ENCODE measurements at places on chromosomes 1 and 21.
A peak's percentile ranks its signal among the peaks of the same experiment; 100 is the strongest.

DNA sequence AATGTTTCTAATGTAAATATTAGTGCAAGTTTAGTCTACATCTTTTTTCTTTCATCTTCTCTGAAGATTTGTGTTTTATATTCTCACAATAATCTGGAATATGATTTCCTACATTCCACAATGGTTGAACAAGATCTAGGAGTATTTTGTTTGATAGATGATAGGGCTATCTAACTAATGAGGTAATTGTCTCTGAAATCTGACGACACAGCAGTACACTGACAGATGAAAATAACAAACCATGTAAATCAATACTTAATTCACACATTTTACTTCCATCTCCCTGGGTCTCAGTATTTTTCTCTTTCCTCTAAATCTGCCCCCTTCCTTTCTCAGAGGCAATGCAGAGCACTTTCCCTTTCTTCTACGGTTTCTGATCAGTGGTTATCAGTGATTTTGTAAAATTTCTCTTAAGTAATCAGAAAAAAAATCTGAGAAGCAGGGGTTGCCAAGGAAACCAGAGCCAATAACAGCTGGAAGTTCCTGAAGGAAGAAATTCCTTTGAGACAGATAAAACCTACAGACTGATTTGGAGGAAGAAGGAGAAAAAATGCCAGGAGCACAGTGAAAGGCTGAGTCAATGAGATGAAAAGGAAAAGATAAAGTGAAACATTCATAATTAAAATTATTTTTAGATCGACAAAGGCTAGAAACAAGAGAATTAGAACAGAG lies 7.3 kb upstream of the ANKRD13C start:
- DNase-seq: no peak

- DNase-seq: no peak
Observed at GRCh38 chr1:245609354-245610150, 454.8 kb downstream of the KIF26B start.

DNA sequence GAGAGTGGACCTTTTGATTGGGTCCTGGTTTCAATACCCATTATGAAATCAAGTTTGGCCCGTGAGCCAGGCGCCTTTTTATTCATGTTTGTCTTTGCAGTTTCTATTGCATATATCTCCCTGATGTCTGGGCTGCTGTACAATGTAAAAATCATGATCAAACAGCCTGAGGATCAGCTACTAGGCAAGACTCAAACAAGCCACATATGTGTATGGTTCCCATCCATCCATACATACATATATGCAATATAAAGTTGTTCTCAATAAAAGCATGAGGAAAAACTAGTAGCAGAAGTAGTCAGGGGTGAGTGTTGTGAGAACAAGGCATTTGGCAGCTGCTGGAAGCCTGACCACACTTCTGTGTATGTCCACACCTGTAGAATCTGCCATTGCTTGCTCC lies 562.4 kb upstream of the USP24 start:
- DNase-seq: no peak

DNA sequence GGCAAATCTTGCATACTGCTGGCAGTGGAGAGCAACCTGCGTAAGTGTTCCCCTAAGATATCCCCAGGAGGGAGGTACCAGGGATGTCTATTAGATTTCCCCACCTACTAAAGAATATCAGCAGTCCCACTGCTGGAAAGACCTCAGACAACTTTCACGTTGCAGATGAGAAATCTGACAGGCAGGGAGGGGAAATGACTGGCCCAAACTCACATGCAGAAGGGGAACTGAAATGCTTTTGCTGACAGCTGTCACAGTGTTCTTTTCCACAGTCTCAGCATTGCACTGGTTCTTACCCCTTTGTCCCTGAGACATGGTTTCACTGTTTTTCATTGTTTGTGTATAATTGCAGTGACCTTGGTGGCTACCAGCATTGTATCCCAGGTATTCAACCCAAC lies 84.8 kb upstream of the ATP1A1 start:
- DNase-seq: no peak

GRCh38 chr21:46474382-46474781 lies 15.7 kb downstream of the DIP2A start:
- no peak for DNase-seq

- DNase-seq: no peak
Observed at GRCh38 chr1:58443986-58444868, 102.3 kb downstream of the OMA1 start.

DNA sequence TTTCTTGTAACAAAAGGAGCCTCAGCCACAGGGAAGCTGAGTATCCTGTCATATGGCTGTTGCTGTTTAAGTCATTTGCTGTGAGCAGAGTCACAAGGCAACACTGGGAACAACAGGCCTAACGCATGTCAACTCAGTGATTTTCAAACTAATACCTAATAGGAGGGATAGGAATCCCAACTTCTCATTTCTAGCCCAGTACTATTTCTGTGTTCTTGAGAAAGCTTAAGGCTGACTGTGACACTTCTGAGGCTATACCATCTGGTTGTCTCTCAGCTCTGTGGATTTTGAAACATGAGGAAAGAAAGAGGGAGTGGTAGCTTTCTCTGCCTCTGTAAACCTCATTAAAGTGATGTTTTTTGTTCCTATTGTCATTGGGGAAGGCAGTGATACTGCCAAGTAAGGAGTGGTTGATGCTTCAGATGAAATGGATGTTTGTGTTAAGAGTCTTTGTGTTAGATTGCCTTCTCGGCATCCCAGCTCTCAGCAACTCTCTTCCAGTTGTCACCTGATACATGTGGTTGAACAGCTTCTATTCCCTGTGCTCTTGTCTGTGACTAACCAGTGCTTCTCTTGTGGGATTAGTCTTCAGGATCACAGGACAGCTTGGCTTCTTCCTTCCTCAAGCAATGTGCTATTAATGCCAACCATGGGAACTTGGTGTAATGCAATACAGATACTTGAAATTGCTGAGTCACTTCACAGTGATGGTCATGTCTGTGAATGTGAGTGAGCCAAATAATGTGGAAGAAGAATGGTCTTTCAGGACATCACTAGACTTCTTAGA lies 166.8 kb upstream of the IVNS1ABP start:
- no peak for DNase-seq

- DNase-seq: no peak
Observed at GRCh38 chr1:64269558-64269884, 66.1 kb downstream of the UBE2U start.

GRCh38 chr1:55484173-55484572 lies 269.0 kb upstream of the USP24 start:
- no peak for DNase-seq

- DNase-seq: peak; percentile 64
Observed at GRCh38 chr1:228306275-228307217, 98.7 kb downstream of the OBSCN start.

DNA sequence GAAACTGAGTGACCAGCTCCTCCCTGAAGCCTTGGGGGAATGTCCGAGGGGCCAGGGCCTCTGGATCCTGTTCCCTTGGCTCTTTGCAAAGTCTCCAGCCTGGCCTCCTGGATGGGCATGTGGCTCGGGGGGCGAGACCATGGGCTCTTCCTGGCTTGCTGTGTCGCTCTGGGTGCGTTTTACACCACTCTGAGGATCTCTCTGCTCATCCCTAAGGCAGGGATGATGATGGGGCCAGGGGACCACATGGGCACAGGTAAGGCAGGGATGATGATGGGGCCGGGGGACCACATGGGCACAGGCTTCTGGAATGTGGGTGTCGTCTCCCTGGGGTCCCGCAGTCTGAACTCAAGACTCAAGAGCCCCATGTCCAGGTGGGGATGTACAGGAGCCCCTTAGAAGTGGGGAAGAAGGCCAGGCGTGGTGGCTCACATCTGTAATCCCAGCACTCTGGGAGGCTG lies 17.7 kb downstream of the TP73 start:
- DNase-seq: no peak
